ENCODE measurements at places on chromosomes 7 and 10.

DNA sequence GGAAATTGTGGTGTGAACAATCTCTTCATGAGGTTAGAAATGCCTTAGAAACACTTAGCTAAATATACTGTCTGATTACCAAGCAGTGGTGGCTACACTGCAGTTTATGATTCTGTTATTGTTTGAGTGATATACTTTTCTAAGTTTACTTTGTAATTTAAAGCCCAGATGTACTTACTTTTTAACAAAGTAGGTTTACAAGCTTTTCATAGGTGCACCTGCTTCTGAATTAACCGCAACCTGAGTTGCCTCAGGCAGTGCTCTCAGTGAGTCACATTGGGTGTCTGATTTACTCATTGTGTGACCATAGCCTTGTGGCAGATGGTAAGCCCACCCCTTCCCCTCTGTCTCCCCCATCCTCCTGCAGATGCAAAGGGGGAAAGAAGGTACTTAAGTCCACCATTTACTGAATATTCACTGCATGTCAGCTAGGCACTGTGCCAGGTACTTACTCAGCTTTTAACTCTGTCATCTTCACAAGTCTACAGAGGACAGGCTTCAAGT is 9.0 kb downstream of the MTURN start:
- DNase-seq = no peak

DNA sequence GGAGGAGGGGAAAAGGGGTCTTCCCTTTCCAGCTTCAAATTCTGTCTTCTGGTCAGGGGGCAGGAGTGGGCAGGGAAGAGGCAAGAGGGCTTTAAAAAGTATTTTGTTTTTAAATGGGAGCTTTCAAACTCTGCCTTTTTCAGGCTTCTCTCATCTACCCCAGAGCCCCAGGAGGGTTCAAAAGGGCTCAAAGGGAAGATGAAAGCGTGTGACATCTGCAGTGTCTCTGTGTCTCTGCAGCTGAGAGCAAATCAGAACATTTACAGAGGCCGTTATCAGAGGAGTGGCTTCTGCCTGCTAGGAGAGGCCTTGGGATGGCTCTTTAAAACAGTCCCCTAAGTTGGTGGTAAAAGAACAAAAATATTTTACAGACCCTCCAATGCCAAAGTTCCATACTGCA is 30.3 kb downstream of the TRIM8 start:
- DNase-seq = no peak

GRCh38 chr10:47383261-47384147 is 589 bp downstream of the ZNF488 start:
- no peak for DNase-seq

DNA sequence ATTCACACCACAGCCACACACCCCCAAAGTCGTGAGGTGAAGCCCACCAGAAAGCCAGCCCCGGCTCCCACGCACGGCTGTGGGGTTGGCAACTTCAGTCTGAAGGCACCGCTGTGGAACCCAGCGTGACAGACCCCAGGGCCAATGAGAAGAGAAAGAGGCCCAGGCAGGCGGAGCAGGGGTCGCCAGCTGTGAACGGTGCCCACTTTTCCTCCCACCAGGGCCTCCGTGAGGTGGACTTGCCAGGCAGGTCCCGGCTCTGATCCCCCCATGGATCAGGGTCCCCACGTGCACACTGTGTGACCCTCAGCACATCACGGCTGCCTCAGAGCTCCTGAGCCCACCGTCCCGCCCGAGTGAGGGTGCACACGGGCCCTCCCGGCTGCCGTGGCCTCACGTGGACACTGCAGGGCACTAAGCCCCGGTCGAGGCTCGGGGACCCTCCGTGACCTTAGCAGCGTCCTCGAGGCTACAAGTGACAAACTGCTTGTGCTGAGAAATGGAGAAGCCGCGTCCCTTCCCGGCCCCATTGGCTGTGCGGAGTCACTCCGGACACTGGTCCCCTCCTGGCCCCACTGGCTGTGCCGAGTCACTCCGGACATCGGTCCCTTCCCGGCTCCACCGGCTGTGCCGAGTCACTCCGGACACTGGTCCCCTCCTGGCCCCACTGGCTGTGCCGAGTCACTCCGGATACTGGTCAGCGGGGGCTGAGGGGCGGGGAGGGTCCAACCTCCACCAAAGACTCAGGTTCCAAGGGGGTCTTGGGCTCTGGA is 72.4 kb upstream of the PDGFA start:
- DNase-seq = no peak
